GM12891 (cell line): ENCODE measurements at places on chromosomes 11 and 22.

GRCh38 chr11:35372565-35373283 is 46.6 kb downstream of the SLC1A2 start:
- DNase-seq, result no peak

DNA sequence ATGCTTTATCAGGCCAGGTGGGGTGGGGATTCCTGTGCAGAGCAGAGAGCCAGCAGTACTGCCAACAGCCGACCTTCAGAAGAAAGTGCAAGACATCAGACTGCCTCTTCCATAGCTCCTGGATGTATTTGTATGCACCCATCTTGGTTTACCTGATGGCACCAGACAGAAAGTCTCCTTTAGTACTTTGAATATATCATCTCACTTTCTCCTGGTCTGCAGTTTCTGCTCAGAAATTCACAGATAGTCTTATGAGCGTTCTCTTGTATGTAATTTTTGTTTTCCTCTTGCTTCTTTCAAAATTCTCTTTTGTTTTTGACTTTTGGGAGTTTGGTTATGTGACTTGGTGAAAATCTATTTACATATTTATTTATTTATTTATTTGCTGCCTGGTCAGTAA is 446.4 kb upstream of the CADM1 start:
- no peak for DNase-seq

DNA sequence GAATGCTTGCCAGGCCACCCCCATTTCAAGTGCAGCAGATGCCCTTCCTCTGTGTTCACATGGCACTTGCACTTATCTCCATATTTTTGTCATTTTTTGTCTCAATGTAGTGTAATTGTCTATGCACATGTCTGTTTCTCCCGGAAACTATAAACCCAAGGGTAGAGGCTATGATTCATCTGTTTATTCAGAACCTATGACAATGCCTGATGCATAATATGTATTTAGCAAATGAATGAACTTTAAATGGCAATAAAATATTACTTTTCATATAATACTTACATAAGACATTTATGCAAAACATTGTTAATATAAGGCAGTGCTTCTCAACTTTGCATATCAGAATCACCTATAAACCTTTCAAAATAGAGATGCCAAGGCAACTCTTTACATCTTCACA is 6.7 kb downstream of the PAK1 start:
- no peak for DNase-seq

GRCh38 chr22:24191381-24191841 is 10.1 kb downstream of the SUSD2 start:
- peak; percentile 18 for DNase-seq

GRCh38 chr22:49737101-49737551 is 90.5 kb downstream of the BRD1 start:
- DNase-seq, result no peak

- no peak for DNase-seq
These were observed 107.6 kb downstream of the MED15 start for GRCh38 chr22:20615021-20615420.

GRCh38 chr22:30488121-30488520 is 16.3 kb upstream of the SEC14L3 start:
- DNase-seq, result no peak

- DNase-seq, result no peak
These were observed 1338.1 kb upstream of the TENM4 start for GRCh38 chr11:80778941-80779340.

DNA sequence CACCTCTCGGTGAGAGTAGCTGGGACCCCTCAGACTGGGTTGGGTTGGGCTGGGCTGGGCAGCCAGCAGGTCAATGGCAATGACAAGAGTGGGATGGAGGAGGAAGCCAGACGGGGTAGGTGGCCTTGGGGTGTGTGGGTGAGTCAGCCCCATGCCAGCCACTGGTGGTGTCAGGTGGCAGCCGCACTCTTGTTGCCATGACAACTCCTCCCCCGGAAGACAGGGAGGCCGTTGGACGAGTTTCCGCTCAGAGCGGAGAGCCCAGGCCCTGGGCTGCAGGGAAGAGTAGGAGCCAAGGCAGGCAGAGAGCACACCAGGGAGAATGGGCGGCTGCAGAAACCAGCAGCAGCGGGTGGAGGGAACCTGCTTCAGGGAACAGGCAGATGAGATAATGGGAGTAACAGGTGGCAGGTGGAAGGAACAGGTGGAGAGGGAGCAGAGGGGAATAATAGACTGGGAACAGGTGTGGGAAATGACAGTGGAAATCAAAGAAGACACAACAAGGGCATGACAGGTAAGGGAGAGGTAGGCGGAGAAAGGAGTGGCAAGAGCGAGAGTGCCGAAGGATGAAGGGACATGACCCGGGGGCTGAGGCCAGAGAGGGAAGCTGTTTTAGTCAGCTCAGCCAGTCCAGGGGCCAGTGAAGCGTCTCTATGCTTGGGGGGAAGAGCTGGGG is 8.7 kb downstream of the SPTBN2 start:
- no peak for DNase-seq

DNA sequence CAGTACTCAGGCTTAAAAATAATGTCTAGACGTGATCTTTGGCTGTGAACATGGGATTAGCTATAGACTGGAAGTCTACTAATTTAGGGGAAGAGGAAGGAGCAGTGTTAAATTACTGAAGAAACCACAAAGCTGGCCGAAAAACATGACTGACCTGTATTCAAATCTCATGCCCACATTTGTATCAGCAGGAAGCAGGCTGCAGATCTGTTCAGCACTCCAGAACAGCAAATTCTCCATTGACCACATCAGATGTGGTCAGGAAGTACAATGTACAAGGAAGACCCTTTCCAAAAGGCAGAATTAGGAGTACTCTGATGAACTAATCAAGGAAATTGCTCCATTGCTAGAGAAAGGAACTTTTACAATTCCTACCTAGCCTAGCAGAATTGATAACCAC is 31.7 kb downstream of the DCDC1 start:
- no peak for DNase-seq

DNA sequence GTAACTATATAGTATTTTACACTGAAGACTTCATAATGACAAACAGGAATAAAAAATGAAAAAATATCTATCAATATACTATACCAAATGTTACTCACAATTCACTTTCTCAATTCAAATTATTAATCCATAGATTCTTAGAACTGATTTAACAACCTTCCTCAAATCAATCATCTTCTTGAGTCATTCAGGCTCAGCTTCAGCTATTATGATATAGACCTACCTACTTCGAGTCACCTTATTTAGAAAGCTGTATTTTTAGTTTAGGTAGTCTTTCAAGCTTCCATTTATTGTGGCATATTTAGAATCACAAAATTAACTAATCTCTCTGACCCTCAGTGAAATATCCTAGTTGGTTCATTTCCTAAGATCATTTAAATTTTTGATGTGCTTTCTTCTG is 8.2 kb downstream of the CREBZF start:
- no peak for DNase-seq

- no peak for DNase-seq
These were observed 216.7 kb upstream of the SORL1-AS1 start for GRCh38 chr11:121669422-121669821.

- no peak for DNase-seq
These were observed 11.2 kb downstream of the CD82 start for GRCh38 chr11:44576656-44577055.

DNA sequence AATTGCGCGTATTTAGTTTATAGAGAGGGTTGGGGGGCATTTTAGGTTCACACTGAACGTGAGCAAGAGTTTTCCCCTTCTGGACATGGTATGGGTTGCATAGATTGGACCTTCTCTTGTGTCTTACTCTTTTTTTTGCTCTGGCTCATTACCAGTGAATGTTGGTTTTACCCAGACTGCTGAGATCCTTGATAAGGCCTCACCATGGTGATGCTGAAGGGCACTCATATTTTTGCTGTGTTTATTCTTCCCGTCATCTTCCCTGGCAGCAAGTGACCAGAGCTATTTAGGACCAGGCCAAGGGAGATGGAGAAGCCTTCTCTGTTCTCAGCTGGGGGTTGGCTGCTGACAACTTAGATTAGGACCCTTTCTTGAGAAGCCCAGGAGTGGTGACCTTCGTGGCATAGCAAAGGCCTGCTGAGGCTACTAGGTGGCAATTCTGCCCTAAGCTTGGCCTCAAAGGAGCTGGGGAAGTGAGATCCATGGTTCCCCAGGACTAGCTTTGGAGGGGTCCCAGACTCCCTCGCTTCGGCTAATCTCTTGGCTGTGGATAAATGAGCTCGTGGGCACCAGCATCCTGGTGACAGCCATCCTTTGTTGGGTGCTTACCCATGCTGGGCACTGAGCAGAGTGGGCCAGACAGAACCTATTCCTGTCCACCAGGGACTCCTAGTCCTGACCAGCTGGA is 47.3 kb downstream of the GRIK4 start:
- no peak for DNase-seq

- DNase-seq, result no peak
These were observed at the start of gene CNTN5 for GRCh38 chr11:99020352-99021225. CNTN5 (plus strand) TSS chr11:99020949.

DNA sequence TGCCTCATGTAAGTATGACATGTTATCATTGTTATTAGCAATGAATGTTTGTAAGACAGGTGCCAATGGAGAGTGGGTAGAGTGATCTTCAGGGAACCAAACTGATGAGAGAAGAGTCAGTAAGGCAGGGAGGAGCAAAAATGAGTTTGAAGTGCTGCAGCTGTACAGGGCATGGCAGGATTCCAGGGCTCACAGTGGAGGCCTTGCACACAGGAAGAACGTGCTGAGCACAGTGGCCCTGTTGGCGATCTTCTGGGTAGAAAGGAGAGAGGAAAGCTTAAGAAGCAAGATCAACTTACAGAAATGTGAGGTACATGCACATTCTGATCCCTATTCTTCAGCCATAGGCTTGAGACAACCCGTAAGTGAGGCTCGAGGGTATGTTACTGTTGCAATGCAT is 219.3 kb upstream of the TMEM45B start:
- no peak for DNase-seq

- peak; percentile 77 for DNase-seq
These were observed at the start of gene MSANTD2 for GRCh38 chr11:124800226-124800929. MSANTD2 (minus strand) TSS chr11:124800406; CDS start chr11:124800380, 26 bp downstream.

DNA sequence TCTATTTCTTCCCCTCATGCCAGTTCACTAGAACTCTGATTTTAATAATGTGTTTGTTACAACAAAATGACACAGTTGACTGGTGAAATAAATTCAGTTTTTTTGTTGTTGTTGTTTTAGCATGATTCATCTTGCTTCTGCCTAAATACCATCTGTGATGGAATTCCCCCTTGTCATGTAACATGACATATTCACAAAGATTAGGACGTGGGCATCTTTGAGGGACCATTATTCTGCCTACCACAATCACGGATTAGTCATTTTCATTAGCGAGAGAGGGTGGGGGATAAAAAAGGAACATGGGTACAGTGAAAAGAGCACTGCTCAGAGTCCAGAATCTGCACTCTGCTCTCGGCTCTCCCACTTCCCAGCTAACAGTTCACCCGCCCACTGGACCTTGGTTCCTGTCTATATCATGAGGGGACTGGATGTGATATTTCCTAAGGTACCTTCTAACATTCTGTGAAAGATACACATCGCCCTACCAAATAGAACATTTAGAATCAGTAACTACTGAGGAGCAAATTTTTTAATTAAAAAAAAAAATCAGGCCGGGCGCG is 11.3 kb downstream of the HTATIP2 start:
- DNase-seq, result no peak

DNA sequence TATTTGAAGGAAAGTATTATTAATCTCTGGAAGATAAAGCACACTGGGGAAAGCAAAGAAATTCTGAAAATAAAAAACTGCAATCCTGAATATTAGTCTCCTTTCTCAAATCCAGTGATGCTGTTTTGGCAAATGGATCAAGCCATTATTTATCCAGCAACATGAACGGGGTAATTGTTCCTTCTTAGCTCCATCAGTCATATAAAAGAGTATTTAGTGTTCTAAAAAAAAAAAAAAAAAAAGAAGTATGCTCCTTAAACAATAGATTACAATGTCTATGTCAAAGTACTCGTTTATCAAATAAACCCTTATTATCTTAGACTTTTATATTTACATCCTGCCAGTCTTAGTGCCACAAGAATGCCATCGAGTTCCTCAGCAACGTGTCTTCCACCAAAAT is 1.3 kb downstream of the RDX start:
- no peak for DNase-seq

GRCh38 chr11:6456361-6457073 is 15.7 kb upstream of the HPX start:
- DNase-seq, result no peak

DNA sequence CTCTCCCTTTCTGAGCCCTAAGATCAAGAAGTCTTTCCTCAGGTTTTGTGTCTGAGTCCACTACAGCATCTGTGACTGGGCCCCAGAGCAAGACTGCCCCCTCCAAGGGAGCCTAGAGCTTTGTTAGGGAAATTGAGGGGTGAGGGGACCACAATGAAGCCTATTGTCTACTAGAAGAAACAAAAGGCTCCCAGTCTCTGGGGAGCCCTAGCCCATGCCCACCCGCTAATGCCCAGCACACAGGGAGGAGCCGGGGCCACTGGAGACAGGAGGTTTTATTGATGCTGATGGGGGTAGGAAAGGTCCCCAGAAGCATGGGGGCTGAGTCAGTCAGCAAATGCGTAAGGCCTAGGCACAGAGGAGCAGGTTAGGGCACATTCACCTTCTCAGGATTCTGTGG is 14.0 kb downstream of the RHOG start:
- DNase-seq, result no peak

GRCh38 chr11:97833412-97833811 is 1187.3 kb upstream of the CNTN5 start:
- no peak for DNase-seq

DNA sequence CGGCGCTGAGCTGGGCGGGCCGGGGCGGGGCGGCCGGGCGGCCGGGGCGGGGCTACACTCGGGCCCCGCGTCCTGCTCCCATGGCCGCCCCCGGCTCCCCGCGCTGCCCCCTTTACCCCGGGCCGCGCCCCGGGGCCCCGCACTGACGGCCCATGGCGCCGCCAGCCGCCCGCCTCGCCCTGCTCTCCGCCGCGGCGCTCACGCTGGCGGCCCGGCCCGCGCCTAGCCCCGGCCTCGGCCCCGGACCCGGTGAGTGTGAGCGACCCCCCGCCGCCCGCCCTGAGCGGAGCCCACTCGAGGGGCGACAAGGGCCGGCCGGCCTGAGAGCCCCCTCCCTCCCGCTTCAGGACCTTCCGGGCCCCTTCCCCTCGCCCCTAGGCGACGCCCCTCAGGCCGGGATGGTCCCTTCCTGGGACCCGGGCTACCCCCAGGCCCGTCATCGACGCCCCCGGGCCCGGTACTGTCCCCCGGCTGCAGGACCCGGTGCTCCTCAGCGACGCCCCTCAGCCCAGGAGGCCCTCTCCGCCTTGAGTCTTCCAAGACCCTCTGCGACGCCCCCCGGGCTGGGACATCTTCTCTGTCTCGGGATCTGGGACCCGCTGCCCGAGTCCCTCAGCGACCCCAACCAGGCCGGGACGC is at the start of gene KREMEN1:
Gene KREMEN1 (plus strand): TSS at position 57 of the 639 bp plus-strand sequence. CDS start 96 bp downstream, at position 153.
- no peak for DNase-seq

- DNase-seq, result no peak
These were observed 44.0 kb downstream of the FDX1 start for GRCh38 chr11:110473706-110474105.

DNA sequence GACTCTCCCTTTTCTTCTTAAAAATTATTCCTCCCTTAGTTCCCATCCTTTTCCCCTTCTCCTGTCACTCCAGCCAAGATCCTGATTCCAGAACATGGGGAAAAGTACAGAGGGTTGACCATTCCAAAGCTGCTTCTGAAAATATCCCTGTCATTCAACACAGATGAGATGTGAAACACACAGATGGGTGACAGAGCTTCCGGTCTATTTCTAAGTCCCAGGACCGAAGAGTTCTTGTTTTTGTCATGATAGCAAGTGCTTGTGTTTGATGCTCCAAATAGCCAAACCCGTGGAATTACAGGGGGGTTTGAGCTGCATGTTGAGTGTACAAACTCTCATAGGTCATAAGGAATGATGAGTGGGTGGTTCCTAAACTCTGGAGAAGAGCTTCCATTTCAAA is 57.9 kb downstream of the PARVA start:
- DNase-seq, result no peak

GRCh38 chr11:33214187-33214586 is 43.0 kb upstream of the HIPK3 start:
- no peak for DNase-seq
